ENCODE measurements at places on chromosomes 7 and 10.
A peak's percentile ranks its signal among the peaks of the same experiment; 100 is the strongest.

- DNase-seq: peak; percentile 84
These were observed at the start of gene ORAI2 for GRCh38 chr7:102433219-102434038. ORAI2 (plus strand) TSS chr7:102433575; CDS start chr7:102438957, 5,382 bp downstream.

DNA sequence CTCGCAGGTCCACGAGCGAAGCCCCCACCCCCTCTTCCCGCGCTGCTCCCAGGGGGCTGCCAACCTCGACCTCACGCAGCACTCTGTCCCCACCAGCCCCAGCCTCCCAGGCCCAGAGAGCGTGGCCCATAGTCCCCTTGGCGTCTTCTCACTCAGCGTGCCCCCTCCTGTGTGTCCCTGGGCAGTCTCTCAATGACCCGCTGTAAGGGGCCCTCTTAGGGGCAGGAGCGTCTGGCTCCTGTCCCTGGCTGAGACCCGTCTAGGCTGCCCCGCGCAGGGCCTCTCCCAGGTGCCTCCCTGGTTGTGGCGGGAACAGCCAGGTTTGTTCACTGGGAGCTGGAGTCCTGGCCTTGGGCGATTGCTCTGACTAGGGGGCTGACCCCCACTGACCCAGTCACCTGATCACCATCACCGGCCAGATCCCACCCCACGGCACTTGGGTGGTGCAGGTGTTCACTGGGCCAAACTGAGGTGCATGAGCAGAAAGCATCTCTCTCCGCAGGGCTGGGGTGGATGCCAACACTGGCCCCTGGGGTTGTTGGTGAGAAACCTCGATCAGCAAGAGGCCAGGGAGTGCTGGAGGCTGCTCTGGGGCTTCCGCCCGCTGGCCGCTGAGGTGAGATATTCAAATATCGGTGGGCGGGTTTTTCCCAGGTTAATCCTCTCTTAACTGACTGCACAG lies 12.6 kb upstream of the WDFY4 start:
- no peak for DNase-seq

- DNase-seq: no peak
These were observed 79.3 kb upstream of the SLC25A13 start for GRCh38 chr7:96401200-96401599.

DNA sequence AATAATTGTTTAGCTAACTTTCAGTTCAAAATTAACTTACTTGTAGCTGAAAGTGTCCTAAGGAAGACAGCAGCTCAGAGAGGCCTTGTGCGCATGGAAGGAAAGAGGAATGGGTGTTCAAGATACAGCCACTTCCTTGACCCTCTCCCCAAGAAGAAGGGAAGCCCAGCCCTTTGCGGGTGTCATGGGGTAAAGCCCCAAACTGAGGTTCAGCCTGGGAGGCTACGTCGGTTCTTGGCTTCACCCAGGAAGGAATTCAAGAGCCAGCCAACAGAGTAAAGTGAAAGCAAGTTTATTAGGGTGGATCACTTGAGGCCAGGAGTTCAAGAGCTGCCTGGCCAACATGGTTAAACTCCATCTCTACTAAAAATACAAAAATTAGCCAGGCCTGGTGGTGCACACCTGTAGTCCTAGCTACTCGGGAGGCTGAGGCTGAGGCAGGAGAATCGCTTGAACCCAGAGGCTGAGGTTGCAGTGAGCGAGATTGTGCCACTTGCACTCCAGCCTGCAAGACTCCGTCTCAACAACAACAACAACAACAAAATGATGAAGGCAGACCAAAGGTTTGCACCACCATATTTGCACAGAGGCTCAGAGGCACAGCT lies 15.9 kb downstream of the GPRIN2 start:
- no peak for DNase-seq

DNA sequence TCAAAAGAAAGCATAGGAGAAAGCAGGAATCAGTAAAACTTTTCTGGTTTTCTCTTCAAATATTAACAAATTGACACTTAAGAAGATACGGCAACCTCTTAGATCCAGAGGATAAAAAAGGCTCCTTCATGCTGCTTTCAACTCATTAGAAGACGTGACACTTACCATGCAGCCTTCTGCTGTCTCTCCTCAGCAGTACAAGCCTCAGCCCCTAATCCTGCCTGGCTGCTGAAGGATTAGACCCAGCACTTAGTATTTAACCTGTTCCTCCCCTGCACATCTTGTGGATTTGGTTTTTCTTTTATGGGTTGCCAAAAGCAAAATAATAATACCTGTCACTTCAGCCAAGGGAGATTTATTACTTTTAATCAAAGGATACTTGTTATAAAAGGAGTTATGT lies 108.4 kb downstream of the LYZL1 start:
- DNase-seq: no peak

DNA sequence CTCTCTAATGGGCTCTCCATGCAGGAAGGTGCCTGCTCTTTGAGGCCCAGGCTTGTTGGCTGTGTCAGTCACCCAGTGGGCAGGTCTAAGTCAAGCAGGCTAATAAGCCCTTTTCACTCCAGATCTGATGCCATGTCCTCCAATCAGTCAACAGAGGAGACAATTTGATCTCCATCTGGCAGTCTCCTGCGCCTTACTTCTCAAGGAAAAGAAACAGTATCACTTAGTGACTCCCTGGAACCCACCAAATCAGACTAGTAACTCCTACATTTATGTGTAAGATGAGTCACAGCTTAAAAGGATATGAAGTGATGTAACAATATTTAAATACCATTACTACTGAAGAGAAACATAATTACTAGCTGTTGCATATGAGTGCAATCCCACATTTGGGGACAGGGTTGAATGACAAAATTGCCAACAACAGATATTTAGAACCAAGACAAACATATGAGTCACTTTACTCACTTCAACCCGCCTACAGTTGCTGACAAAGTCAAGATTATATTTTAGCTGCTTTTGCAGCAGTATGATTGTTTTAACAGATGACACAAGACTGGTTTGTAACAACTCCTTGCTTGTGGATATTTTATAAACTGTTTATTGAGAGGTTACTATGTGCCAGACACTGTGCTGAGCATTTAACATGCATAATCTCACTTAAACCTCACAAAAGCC lies 72.1 kb downstream of the USP6NL start:
- DNase-seq: no peak

GRCh38 chr10:85599081-85599480 lies 767.5 kb downstream of the GRID1 start:
- no peak for DNase-seq

GRCh38 chr7:47937065-47937687 lies 11.1 kb downstream of the PKD1L1 start:
- DNase-seq: no peak

DNA sequence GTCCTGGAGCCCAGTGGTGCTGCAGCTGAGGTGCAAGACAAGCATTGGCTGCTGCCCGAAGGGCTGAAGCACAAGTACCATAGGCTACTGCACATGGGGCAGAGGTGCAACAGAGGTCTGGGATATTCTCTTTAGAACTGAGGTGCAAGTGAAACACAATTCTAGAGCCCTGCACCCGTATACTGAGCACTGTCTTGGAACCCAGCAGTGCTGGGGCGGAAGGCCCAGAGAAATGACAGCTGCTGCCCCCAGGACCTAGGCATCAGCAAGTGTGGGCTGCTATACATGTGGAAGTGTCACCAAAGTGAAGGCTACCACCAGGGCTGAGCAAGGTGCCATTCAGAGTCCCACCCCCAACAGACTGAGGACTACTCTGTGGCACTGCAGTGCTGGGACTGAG lies 393.6 kb upstream of the STEAP1 start:
- no peak for DNase-seq

GRCh38 chr7:132526111-132526740 lies 50.0 kb downstream of the PLXNA4 start:
- no peak for DNase-seq

- DNase-seq: no peak
These were observed 498.1 kb downstream of the PLXNA4 start for GRCh38 chr7:132077971-132078685.

DNA sequence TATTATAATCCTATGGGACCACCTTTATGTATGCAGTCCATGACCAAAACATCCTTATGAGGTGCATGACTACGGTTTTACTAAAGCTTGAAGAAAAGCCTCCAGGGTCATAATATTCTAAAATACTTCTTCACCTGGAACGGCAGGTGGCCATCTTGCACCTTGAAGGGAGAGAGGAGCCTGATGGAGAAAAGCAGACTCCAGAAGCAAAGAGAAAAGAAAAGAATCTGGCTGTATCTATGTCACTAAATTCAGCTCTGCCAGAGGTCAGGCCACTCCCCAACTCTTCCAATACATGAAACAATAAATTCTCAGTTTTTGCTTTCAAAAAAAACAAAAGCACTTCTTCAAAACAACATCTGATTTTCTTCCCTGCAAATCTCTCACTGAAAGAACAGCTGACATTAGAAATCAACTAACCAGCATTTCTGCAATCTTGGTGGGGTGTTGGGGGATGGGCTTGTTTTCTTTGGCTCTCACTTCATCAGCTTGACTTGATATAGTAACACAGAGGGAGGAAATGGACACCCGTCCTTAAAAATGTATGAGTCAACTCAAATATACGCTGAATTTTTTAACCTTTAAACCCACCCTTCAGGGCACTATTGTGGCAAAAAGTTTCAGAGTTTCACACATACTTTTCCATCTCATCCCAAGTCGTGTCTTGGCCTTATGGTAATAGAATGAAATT lies 21.7 kb downstream of the HIBADH start:
- no peak for DNase-seq

DNA sequence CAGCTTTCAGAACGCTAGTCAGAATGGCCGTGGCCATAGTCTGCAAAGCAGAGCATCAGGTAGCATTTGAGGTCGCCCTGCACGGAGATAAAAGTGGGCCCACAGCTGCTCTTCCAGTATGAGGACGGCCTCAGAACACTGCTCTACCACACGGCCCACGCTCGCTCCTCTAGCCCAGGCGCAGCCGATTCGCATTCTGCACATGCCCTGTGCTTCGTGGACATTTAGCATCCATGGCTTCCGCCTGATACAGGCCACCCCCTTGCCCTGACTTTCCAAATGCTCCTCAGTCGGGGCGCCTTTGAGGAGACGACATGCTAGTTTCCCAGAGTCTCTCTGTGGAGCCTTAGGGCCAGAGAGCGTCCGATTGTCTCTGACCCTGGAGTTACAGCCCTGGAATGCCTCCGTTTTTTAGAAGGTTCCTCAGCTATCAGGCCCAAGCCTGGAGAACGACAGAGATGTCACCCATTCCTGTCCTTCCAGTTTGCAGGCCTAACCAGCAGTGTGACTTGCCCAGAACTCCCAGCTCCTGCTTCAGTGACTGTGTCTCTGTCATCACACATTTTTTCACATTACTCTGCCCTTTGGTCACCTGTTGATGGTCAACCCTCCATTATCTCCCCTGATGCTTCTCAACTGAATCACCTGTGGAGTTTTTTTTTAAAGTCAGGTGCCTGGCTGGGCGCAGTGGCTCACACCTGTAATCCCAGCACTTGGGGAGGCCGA lies 14.3 kb downstream of the STRA8 start:
- DNase-seq: no peak

DNA sequence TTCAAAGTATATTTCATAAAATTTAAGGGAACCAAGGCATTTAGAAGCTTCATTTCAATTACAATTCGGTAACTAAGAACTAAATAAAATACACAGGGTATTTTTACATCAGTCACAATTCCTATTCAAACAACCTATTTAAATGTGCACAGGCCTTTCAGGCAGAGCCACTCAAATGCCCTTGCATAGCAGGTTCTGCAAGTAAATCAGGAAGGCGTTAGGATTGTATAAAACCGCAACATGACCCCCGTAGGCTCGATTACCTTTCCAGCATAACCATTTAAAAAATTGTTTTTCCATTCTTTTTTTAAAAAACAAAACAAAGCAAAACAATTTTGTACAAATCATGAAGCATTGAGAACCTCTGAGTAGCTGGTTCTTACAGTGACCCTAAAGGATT lies 289.9 kb upstream of the SP8 start:
- DNase-seq: no peak

DNA sequence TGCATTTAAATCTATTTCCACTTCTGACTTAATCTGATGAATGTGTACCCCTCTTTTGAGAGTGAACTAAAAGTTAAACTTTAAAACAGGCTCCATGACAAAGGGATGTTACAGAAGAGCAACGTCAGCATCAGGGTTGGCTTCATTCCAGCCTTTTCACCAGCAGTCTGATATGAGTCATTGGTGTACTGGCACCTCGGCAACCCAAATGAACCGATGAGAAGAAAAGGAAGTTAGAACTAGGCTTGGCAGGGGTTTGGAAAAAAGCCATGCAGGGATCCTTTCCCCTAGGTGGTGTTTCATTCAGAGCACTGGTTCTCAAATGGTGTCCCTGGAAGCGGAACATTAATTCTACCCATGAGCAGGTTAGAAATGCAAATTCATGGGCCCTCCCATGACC lies 53.6 kb downstream of the SEC61G start:
- DNase-seq: no peak

GRCh38 chr7:150738591-150739001 lies 1.4 kb downstream of the GIMAP5 start:
- DNase-seq: no peak

DNA sequence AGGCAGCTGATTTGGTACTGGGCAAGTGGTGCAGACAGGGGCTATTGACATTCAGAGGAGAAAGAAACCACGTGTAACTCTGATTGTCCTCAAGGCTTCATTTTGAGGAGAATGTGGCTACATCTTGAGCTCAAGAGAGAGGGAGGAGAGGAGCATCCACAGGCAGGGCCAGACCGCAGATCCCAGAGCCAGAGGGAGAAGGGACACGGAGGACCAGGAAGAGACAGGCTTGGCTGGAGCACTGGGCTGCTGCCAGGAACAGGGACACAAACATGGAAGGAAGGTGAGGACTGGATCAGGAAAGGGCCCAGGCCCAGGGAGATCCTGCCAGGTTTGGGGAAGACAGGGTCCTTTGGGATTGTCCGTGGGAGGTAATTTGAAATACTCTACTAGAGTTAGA lies 158.3 kb downstream of the GPAM start:
- no peak for DNase-seq

DNA sequence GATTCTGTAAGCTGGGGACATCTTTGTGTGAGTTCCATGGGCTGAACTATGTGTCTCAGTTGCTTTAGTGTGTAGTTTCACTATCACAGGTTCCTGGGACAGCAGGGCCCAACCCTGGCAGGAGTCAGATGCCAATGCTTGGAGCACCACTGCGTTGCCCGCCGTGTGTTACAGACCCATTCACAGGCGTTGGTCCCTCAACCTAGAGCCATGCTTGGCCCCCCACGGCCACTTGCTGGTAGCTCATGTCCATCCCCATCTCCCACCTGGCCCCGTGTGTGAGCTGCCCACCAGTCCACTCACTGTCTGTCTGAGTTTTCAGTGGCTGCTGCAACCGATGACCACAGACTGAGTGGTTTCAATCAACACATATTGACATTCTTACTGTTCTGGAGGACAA lies 546.9 kb downstream of the TCERG1L start:
- no peak for DNase-seq

All from activated gamma-delta T cell treated with Interleukin-2 at 50 U/mL for 16 hours (primary cell).